ENCODE measurements at places on chromosomes 3 and 15.

GRCh38 chr3:43856351-43856750, 165.6 kb downstream of the ABHD5 start:
- DNase-seq, result no peak

DNA sequence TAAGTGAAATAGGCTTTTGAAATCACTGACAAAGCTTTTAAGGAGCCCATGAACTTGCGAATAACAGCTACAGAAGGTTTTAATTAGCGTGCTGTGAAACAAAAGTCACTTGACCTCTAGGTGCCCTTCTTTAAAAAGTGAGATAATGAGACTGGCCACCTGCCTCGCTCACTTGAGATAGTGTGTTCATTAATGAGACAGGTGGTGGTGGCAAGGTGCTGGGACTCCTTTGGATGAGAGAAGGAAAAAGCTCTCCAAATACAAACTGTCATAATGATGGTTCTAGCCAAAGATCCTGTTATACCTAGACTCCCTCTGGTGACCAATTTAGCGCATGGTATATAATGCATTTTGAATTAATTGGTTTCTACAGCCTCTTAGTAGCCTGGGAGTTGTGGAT, 22.7 kb upstream of the IREB2 start:
- DNase-seq, result no peak

GRCh38 chr3:102124704-102125103, 275.4 kb downstream of the NFKBIZ start:
- no peak for DNase-seq

- DNase-seq, result no peak
Measured at GRCh38 chr3:39657075-39657474, 152.3 kb upstream of the MYRIP start.

DNA sequence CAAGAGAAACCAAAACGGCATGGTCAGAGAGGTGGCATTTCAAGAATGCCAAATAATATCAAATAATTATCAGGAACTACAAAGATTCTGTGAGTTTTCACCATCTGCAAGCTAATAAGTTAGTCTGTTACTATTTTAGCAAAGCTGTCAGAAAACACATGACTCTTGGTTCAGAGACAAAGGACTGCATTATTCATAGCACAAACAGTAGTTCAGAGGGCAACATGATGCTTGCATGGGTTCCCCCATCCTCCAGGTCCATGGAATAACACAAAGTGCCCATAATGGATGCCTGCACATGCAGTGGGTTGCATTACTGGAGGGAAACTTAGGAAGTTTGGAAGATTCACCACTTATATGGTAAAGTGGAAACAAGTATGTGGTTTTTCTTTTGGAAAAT, 228.8 kb upstream of the ALCAM start:
- DNase-seq, result no peak

DNA sequence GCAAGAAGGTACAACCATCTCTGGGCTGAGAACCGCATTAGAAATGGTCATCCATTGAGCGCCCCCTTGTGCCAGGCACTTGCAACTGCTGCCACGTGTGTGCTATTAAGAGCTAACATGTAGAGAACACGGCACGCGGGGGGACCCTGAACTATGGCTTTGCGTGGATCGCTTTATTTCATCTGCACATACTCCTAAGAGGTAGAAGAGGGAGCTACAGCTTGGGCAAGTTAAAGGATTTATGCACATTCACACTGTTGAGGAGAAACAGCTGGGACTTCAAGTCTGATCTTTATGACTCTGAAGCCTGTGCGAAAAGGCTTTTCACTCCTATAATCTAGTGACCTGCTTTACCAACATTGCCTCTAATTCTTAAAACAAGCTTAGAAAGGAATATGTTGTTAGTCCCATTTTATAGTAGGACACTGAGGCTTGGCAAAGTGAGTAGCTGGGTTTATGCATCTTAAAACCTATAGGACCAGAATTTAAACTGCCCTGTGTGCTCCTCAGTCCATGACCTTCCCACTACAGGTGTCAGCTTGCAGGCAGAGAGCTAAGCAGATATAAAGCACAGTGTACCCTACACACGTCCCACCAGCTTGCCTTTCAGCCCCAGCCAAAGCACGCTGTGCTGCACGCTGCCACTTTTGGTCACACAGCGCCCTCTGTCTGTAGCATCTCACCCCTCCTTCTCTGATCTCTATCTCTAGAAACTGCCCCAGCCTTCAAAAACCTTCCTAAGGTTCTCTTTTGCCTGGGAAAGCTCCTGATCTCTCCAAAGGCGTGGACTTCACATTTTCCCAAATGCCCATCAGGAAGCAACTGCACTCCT, 57.8 kb downstream of the STARD5 start:
- DNase-seq, result peak; percentile 72

DNA sequence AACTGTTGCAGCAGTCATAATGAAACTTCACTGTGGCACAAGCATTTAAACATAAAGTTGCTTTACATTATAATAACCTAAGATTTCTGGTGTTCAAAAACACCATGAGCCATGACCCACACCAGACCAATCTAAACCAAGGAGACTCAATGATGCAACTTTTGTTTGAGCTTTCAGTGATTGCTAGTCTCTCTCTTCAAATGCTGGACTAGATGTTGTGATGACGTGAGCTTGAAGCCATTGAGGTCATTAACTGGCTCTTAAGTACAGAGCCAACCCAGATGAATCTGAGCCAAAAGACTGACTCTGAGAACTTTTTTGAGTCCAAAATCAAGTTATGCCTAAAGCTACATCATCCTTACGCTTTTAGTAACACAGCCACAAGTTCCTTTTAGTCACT, 36.5 kb downstream of the ATR start:
- DNase-seq, result no peak

GRCh38 chr15:47661661-47662180, 55.6 kb upstream of the SEMA6D start:
- DNase-seq, result no peak
